ENCODE measurements at places on chromosomes 16 and 17.

GRCh38 chr17:70796757-70797156, 627.4 kb downstream of the KCNJ2 start:
- peak; percentile 15 for DNase-seq

DNA sequence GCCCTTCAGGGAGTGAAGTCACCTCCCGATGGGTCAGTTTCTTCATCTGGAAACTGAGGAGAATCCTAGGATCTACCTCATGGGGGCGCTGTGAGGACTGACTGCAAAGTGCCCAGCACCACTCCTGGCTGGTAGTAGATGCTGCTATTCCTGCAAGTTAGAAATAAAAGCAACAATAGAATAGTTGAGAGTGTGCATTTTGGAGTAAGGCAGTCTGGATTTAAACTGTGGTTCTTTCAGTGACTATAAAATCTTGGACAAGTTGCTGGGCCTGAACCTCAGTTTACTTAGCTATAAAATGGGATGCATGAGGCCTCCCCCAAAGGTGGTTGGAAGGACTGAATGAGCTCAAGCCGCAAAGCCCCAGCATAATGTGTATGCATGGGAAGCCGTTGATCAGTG, 70.6 kb downstream of the CYB5B start:
- DNase-seq = peak; percentile 53

GRCh38 chr16:22638393-22639206, 127.9 kb downstream of the NPIPB5 start:
- no peak for DNase-seq

GRCh38 chr17:57902800-57903759, 52.1 kb downstream of the CUEDC1 start:
- peak; percentile 98 for DNase-seq

DNA sequence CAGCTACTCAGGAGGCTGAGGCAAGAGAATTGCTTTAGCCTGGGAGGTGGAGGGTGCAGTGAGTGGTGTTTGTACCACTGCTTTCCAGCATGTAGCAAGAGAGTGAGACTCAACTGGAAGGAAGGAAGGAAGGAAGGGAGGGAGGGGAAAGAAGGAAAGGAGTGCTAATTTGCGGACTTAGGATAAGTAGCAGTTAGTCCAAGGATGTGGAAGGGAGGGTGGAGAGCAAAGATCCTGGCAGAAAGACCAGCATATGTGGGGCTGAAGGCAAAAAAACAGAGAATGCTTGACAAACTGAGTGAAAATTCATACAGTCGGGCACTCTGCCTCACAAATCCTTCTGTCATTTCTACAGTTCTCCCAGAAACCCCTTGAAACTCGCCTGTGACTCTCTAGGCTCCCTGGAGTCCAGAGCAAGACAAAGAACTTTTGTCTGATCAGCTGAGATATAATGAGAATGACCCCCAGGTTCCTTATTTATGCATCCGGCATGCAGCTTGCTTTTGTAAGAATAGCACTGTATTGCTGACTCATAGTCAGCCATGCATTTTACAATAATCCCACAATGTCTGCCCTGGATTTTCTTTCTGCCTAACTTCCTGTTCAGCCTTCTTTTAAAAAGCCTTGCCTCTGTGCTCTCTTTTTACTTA, 31.5 kb downstream of the CDK5RAP3 start:
- peak; percentile 89 for DNase-seq

- DNase-seq = no peak
Measured at GRCh38 chr17:32226886-32227285, 38.7 kb upstream of the RHBDL3 start.

DNA sequence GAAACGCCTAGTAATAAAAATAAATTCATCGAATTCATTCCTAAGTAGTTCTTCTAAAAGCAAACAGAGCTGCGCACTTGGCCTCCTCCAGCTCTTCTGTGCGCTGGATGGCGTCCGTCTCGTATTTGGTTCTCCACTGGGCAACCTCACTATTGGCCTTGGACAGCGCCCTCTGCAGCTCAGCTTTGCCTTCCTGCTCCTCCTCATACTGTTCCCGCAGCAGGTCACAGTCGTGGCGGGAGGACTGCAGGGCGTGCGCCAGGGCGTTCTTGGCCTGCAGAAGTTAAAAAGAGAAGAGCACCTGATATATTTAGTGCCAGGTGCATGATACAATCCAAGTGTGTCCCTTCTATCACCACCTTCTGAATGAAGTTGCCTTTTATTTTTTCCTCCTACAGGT, 21.8 kb downstream of the MYH3 start:
- DNase-seq = no peak

DNA sequence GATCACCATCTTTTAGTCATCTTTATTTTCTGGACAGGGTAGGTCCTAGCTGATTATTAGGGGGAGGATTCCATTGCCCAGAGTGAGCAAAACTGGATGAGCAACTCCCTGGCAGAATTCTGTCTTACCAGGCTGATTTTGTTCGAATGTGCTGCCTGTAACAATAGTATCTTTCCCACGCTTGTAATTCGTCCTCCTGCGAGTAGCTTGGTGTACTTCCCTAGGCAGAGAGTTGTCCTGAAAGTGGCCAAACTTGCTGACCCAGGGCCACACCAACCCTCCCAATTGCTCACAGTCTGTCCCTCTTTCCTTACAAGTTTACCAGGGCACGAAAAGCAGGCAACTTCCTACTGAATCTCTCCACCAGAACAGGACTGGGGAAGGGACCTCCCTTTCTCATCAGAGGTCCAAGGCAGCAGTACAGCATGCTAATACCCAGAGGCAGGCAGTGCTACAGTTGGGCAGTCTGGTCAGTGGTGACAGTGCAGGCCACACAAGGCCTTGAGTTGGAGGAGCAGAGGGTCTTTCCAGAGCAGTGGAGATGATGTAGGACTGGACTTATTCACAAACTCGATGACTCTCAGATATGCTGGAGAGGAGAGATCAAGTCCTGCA, 67.8 kb upstream of the NLK start:
- no peak for DNase-seq

DNA sequence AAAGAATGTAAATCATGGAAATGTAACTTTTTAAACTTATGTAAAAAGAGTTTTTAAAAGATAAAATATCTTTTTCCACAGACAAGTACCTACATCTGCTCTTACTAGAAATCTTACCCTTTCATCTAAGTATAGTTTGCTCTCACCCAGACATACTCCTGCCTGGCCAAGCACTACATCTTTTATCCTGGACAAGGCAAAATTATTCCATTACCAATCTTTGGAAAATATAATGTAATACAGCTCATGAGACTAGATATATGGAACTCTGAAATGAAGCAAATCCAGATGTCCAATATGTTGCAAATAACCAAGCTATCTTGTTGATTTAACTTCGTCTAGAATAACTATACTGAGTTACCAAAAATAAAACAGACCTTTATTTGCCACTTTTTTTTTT, 50.0 kb downstream of the VMP1 start:
- DNase-seq = no peak

DNA sequence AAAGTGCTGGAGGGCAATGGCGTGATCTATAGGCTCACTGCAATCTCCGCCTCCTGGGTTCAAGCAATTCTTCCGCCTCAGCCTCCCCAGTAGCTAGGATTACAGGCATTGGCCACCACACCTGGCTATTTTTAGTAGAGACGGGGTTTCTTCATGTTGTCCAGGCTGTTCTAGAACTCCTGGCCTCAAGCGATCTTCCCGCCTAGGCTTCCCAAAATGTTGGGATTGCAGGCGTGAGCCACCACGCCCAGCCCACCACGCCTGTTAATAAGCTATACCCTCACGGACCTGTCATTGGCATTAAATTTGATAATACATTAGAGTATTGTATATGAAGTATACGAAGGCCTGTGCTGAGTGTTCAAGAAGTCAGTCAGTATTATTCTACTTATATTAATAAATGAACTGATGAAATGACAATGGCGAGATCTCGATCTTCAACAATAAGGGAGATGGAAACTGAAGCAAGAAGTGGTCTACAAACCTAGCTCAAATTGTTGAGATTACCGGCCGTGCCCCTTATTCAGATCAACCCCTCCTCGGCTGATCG, 818 bp upstream of the BCAS3 start:
- DNase-seq = no peak

- no peak for DNase-seq
Measured at GRCh38 chr17:81454473-81454872, 58.1 kb downstream of the ACTG1 start.

GRCh38 chr16:17305694-17306093, 165.1 kb downstream of the XYLT1 start:
- no peak for DNase-seq

- peak; percentile 52 for DNase-seq
Measured at GRCh38 chr17:58120195-58120822, 27.9 kb upstream of the OR4D1 start.

DNA sequence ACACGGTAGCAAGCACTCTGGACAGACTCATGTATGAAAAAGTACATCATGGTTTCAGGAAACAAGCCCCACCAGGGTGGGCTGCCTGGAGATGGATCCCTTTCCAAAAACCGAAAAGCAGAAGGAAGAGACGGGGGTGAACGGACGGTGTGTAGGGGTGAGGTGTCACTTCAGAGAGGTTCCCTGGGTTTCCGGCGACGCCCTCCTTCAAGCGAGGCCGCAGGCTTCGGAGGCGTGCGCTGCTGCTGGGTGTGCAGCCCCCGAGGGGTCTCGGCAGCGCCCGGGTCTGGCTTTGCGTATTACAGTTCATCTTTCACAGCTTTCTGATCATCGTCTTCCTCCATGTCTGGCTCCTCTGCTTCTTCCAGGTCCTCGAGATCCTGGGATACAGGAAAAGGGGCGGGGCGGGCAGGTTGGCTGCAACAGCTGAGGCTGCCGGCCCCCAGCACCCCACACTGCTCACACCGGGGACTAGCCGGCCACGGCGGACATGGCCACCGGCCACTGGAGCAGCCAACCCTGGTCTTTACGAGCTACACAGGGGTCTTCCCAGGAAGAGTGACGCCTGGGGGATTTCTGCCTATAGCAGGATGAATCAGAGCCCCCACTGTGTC, 9.0 kb upstream of the PPP1R27 start:
- DNase-seq = no peak

GRCh38 chr17:42944211-42944610, 20.0 kb downstream of the AARSD1 start:
- DNase-seq = no peak

- DNase-seq = no peak
Measured at GRCh38 chr16:71870818-71871217, 13.2 kb downstream of the ZNF821 start.

- no peak for DNase-seq
Measured at GRCh38 chr16:88005181-88005581, 53.9 kb downstream of the BANP start.

GRCh38 chr17:7940743-7941142, 8.7 kb downstream of the CNTROB start:
- no peak for DNase-seq

- no peak for DNase-seq
Measured at GRCh38 chr17:8754890-8755289, 3.5 kb downstream of the SPDYE4 start.

DNA sequence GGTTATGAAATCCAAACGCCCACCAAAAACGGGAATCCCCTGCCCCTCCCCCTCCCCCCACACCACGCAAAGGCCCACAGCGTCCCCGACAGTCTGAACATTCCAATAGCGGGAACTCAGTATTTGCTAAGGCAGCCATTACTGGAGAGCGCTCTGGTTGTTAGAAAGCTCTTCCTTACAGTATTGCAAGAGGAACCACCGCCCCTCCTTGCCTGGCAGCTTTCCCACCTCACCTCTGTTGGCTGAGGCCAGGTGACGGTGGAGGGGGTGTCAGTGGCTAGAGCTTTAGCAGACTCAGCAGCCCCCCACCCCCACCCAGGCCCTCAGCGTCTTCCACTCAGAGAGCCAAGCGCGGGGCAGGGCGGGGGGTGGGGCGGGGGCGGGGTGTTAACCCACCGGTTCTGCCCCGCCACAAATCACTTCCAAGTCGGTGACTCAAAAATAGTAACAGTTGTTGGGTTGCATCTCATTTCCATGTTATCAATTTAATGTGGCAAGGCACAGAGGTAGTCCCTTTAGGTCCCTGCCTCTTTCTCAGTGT, 2.2 kb upstream of the PLEKHH3 start:
- DNase-seq = peak; percentile 78

- peak; percentile 59 for DNase-seq
Measured at GRCh38 chr17:63954402-63955063, 18.2 kb downstream of the SCN4A start.

DNA sequence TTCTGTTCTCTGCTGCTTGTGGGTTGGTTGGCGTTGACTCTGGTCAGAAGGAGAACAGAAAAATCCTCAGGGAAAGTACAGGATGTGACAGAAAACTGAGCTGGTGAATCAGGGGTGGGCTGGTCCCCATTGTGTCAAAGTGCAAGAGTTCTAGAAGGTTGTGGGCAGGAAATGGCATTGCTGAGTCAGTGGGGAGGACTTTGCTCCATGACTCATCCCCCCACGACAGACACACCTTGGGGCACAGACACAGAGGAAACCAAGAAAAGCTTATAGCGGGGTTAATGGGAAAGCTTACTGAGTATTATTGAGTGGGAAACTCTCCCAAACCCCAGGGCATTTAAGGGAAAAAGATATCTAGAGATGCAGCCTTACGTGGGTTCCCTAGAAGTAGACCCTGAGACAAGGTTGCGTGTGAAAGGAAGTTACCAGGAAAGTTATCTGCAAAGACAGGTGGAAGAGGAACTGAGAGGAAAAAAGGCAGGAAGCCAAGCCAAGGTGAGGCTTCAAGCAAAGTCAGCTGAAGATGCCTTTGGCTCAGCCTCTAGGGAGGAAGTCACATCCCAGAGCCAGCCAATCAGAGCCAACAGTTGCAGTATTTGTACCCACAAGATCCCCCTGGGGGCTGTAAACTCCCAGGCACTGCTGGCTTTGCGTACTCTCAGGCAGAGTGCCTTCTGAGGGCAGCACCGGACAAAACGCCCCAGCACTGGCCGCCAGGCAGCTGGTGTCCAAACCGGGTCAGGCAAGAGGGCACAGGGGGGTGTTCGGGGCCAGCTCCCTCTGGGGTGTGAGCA, 86.4 kb downstream of the FOXL1 start:
- DNase-seq = peak; percentile 13

- peak; percentile 56 for DNase-seq
Measured at GRCh38 chr16:8962393-8963009, 1.2 kb downstream of the USP7 start.

- DNase-seq = peak; percentile 91
Measured at GRCh38 chr17:46942441-46943217, 19.7 kb downstream of the GOSR2 start.

GRCh38 chr17:45718791-45719190, 65.3 kb upstream of the CRHR1 start:
- no peak for DNase-seq

GRCh38 chr16:324451-325334, 27.8 kb downstream of the AXIN1 start:
- DNase-seq = no peak

DNA sequence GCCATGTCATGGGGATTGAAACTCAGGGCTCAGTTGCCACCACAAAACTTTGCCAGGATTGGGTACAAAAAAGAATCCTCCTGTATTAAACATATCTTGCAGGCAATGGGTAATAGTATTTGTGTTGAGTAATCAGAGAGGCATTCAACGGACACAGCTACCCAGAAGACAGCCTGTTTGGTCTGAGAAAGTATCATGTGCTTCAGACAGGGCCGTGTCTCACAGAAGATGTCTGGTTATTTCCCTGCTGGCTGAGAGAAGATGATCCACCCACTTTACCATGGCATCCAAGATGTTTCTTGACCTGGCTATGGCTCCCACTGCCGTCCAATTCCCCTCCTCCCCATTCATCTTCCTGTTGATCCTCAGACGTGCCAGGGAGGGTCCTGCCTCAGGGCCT, 304.3 kb upstream of the XYLT1 start:
- no peak for DNase-seq
